Activated T-helper 17 cell treated with anti-CD3 and anti-CD28 coated beads, Interleukin-2, amount 50 U/mL, for 72 hours (primary cell): ENCODE measurements at places on chromosomes 11 and 22. TPM values are rescaled to one million over a fixed set of nuclear protein-coding genes. Genes with fewer than 3 reads are reported as not detected.

- no peak for ATAC-seq
These were observed 8.2 kb downstream of the FGF19 start for GRCh38 chr11:69695581-69695980.

LGALS12 gene
- total RNA-seq = not detected

DNA sequence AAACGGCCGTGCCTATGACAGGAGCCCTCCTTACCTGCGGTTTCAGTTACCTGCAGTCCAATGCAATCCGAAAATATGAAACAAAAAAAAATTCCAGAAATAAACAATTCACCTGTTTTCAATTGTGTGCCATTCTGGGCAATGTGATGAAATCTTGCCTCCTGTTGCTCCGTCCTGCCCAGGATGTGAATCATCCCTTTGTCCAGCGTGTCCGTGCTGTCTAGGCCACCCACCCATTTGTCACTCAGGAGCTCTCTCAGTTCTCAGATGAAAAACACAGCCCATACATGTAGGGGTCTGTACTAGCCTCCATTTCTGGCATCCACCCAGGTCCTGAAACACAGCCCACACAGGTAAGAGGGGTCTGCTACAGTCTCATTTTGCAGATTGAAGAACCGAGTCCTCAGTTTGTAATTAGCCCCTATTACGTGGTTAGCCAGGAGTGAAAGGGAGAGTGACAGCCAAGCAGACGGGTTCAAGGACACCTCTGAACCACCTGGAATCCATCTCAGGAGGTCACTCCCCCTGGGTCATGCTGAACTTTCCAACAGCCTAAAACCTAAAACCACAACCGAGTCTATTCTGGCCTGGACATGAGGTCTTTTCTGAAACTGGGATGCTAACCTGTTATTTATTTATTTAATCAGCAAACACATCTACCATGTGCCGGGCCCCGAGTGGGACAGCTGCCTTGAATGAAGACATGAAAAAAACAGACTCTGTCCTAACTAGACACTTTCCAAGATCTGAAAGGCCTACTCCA lies 317.2 kb downstream of the SHANK2 start:
- no peak for ATAC-seq

SGSM1 gene
- 0.52 TPM for total RNA-seq

DCPS gene
- total RNA-seq = 28.1 TPM

C11orf21 gene
- 8.4 TPM for total RNA-seq

DNA sequence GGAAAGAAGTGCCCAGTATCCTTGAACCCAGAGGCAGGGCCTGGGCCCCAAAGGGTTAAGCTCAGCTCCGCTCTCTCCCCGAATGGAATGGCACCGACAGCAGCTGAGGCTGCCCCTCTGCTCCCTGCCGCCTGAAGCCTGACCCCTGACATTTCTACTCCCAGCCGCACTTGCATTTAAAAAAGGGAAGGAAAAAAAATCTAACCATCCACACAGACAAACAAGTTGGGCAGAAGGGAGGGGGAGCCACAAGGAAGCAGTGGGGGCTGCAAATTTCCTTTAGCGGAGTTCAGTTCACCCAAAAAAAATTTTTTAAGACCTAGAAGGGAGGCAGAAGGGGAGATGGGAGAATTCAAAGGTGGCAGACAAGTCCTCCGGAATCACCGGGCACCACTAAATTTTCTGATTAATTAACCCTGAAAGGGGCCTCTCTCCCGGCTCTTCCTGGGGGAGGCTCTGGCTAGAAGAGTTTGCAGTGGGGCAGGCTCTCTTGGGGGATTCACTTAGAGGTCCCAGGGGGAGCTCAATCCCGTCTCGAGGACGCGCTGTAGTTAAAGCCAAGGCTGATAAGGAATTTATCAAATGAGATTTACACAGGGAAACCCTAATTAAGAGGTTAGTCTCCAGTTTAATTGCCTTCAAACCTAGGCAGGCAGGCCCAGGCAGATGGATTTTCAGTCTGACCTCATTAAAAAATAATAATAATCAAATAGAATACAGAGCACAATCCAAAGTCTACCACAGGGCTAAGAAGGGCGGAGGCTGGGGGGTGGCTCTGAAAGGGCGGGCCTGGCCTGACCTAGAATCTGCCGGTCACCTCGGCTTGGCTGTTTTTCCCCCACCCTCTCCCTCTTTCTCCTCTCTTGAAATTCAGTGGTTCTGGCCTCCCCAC lies 25.6 kb downstream of the MN1 start:
- no peak for ATAC-seq

GRCh38 chr11:122424636-122425035 lies 230.9 kb upstream of the UBASH3B start:
- ATAC-seq = no peak

CTSC gene
- total RNA-seq = 57.3 TPM

GRCh38 chr11:93694109-93694508 lies 32.6 kb downstream of the CEP295 start:
- ATAC-seq = no peak
